ENCODE measurements at places on chromosomes 4 and X. TPM values are rescaled to one million over a fixed set of nuclear protein-coding genes. Genes with fewer than 3 reads are reported as not detected.

DNA sequence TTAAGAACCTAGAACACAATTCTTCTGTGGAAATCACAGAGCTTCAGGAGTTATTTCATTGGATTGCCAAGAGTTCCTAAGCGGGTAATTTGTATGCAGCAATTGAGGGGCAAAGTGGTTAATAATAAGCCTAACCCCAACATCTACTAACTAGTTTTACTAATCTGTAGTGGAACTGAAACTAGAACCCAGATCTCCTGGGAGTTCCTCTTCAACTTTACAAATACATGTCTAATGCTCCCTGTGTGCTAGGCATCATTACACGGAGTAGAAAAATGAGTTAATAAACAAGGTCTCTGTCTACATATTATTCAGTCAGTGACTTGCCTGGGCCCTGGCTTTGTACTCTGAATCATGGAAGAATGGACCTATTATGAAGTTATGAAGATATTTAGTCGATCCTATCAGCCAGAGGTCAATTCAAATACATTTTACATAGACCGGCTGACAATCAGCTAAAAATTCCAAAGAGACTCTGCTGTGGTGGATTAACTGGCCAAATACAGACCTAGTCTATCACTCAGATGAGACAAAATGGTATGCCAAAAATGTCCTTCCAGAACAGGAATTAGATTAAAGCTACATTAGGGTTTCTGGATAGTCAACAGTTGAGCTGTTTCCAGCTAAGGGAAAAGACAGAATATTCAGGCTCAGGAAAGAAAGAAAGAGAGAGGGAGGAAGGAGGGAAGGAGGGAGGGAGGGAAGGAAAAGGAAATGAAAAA lies 326.0 kb downstream of the FBXW7 start:
- no peak for DNase-seq

DNA sequence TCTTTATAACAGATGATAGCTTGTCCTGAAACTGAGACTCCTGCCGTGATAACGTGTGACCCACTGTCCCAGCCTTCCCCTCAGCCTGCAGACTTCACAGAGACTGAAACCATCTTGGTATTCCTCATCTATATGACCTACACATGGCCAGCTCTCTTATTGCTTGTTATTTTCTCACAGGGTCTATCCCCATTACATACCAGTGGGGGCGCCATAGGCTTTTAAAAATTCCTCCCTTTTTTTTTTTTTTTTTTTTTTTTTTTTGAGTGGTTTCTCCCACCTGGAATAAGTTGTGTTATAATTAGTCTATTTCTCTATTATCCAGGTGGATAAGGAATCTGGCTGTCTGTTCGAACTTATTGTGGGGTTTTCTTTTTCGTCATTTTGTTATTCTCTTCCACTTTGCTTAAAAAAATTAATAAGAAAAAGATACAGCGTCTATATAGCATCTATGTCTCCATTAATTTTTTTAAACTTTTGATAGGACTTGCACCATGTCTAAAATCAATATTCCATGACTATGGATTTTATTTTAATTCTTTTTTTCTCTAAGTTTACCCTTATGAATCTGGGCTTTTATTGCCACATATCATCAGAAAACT lies 47.2 kb downstream of the GYG2 start:
- DNase-seq, result no peak

DNA sequence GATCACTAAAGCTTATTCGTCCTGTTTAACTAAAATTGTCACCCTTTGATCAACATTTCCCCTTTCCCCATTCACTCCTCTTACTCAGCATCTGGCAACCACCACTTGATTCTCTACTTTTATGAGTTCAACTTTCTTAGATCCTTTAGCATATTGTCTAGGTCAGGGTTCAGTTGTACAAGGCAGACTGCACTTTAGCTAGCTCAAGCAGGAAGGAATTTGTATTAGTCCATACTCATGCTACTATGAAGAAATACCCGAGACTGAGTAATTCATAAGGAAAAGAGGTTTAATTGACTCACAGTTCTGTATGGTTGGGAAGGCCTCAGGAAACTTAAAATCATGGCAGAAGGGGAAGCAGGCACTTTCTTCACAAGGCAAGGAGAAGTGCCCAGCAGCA lies 44.3 kb downstream of the TASL start:
- DNase-seq, result no peak

- no peak for DNase-seq
Measured at GRCh38 chrX:151779258-151779657, 44.7 kb downstream of the CNGA2 start.

DNA sequence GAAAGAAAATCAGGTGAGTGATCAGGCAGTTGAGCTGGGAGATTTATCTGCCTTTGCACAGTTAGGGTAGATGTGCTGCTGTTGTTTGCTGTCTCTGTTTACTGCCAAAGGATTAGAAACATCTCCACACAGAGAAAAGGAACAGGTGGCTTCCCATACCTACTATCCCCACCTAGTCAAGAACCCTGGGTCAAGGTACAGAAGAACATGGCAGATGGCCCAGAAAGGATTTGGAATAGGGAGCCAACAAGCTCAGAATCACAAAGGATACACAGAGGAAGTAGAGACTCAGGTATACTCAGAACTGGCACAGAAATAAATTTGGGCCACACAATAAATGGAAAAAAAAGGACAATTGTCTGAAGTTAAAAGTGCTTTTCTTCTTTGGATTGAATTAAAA lies 64.3 kb downstream of the TIGD2 start:
- DNase-seq, result no peak

- DNase-seq, result no peak
Measured at GRCh38 chr4:90537491-90537890, 410.3 kb downstream of the CCSER1 start.

- no peak for DNase-seq
Measured at GRCh38 chr4:48067536-48067935, 51.0 kb downstream of the NIPAL1 start.

DNA sequence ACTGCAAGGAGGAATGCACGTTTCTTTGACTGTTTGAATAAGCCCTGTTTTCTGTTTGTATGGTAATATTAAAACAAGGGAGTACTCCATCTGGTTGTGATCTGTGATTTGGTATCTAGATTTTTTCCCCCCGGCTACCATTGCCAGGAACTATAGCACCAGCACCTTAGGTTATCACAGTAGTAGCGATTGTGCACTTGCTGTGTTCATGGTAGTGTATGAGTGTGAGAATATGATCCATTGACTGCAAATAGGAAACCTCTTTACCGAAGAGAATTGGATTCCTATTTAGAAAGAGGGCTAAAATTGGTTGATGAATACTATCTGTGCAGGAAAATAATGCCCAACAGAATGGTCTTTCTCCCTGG lies 69.9 kb downstream of the LARP7 start:
- no peak for DNase-seq

GRCh38 chrX:155094468-155095061 lies 23.3 kb downstream of the BRCC3 start:
- DNase-seq, result no peak

DNA sequence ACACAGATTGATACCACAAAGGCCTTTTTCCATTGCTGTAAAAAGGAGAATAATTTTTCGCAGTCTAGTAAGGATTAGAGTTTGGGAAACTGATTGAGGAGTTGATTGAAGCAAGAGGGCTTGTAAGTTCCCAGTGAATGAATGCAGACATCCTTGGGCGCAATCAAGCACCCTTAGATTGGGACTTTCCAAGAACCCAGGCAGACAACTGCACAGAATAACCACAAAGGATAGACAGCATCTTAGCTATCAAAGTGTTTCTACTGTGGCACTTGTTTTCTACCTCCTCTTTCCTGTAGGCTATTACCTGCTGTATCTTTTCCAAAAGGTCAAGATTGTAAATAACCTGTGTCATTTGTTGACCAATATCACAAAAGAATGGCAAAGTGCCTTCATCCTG lies 2.6 kb downstream of the COX18 start:
- DNase-seq, result no peak

- no peak for DNase-seq
Measured at GRCh38 chr4:176642472-176642871, 150.2 kb downstream of the VEGFC start.

GRCh38 chr4:80587871-80588385 lies 252.4 kb downstream of the CFAP299 start:
- no peak for DNase-seq

DNA sequence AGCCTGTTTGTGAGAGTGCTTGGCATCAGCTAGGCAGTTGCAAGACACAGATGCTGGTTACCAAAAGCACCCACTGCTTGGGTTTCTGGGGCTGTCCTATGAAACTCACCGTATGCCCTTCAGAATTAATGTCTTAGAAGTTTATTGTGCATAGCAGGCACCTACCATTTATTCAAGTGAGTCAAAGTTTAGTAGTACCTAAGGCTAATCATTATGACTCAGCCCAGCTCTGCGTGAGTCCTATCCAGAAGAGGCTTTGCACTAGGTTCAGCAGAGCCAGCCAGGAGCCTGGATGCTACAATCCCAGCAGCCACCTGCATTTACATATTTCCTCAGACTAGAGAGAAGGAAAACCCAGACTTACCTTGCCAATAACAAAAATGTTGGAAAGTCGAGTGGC lies 4.2 kb downstream of the RPS4X start:
- no peak for DNase-seq

DNA sequence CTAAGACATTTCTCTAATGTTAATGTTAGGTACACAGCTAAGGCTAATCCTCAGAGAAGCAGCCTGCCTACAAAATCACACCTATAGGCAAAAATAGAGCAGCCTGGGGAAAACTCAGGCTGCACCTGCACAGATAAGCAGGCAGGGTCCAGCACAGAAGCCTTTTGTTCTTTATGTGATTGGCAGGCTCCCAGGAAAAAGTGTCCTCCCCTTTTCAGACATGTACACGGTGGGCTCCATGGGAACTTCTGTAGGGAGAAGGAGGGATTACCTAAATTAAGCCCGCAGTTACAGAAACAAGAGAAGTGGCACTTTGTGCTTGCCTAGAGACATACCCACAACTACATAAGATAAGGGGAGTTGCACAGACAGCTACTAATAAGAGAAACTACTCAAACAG lies 4.0 kb upstream of the HSPA4L start:
- DNase-seq, result no peak

DNA sequence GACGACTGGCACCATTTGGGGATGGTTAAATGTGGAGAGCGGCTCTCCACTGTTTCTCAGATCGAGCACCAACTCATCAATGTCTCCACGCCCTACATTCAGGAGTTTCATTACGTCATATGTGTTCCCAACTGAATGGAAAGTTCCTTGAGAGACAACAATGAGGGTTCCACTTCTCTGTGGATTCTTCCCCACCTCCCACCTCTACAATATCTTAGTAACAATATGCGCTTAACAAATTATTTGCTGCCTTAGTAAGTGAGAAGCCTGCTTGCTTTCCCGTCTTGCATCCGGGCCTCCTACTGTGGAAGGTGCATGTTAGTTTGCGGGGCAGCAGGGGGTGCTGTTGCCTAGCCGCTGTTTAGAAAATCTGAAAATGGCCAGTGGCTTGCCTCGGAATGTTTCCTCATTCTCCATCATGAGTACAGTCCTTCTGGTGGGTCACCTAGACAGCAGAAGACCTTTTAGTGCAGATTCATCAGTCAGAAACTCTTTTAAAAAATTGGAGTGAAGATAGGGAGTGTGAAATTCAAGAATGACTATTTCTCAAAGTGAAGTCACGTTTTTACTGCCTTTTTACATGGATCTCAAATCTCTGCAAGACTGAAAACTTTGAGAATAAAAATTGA lies 55.7 kb downstream of the PHOX2B start:
- DNase-seq, result peak; percentile 47

GRCh38 chrX:30141966-30142365 lies 73.4 kb upstream of the MAGEB2 start:
- DNase-seq, result no peak

- peak; percentile 91 for DNase-seq
Measured at GRCh38 chrX:153724252-153725038, at the start of the genes ABCD1 and BCAP31. TSS of gene ABCD1 (plus strand) at chrX:153724856. CDS start at chrX:153725267, 411 bp downstream. TSS of gene BCAP31 (minus strand) at chrX:153724387. CDS start at chrX:153723244, 1,143 bp downstream.

DNA sequence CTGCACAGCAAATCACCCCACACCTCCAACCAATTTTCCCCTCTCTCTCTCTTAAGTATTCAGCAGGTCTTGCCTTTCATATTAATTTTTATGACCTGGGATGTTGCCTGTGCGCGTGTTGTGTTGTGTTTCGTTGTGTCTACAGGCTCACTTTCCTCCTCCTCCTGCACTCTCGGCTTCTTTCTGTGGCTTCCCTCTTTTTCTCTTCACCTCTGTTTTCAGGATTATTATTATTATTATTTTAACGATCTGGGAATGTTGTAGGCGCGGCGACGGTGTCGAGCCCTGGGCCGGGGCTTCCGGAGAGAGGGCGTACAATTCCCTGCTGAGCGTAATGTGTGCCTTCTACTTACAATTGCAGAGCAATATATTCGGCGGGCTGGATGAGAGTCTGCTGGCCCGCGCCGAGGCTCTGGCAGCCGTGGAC lies 826 bp downstream of the POU4F2 start:
- DNase-seq, result no peak

DNA sequence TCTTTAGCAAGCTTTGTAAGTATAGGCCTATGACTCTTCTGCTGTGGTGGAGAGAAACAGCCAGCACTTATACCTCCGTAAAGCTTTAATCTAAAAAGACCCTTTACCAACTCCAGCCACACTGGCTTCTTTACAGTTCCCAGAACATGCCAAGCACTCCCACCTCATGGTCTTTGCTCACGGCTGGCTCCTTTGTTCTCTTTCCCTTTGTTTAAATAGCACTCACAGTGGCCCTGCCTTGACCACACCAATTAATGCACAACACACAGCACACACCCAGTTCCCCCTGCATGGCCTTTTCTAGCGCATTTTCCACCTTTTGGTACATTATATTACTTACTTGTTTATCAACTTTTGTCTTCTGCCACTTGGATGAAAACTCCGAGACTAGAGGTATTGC lies 18.9 kb downstream of the PPID start:
- DNase-seq, result no peak

DNA sequence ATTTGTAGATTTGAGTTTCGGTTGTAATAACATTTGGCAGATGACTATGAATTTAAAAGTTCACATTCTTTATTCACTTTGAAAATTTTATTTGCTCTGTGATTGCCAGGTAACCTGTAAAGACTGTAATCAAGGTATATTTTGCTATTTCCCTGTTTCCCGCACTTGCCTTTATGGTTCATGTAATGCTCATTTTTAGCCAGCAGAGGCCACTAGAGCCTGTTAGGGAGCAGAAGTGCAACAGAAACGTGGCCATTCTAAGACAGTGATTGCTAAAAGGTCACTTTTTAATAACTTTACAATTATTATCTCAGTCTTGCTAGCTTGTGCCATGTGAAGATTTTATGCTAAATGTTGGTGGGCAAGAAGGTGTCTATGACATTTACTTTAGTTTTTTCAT lies 12.4 kb downstream of the YIPF6 start:
- DNase-seq, result peak; percentile 47

FAM120C gene
- total RNA-seq, result 17.2 TPM

PTPN13 gene
- total RNA-seq, result 158 TPM

CC2D2A gene
- total RNA-seq, result 21.6 TPM

CTSO gene
- total RNA-seq, result 27.4 TPM

KCND1 gene
- 3.4 TPM for total RNA-seq

MAGEB1 gene
- total RNA-seq, result not detected

PCDH10 gene
- 12.1 TPM for total RNA-seq

SULT1B1 gene
- 1.1 TPM for total RNA-seq

ZNF827 gene
- total RNA-seq, result 59.4 TPM

PCDH7 gene
- total RNA-seq, result 18.4 TPM

PABPC1L2A gene
- not detected for total RNA-seq

MAN2B2 gene
- 37.3 TPM for total RNA-seq

MAGEB2 gene
- not detected for total RNA-seq

LUZP4 gene
- not detected for total RNA-seq

SYNPO2 gene
- total RNA-seq, result 381 TPM
